ENCODE measurements at places on chromosomes 11 and 22.

- DNase-seq: no peak
Observed at GRCh38 chr11:25981998-25982397, 349.9 kb upstream of the ANO3 start.

DNA sequence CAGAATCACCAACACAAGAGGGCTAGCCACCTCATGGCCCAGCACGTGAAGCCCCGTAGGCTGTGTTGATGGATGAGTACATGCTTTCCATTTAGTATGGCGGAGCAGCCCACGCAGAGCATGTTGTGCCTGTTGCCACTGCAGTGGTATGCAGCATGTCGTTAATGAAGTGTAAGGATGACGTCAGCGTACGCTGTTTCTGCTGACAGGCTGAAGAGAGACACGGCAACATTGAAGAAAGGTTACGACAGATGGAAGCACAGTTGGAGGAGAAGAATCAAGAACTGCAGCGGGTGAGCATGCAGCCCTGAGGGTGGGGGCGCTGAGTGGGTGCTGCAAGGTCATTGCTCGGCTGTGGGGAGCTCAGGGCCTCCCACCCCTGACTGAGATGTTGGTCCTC, 62.8 kb downstream of the PPFIA1 start:
- no peak for DNase-seq

GRCh38 chr22:30005213-30005857, 74.9 kb upstream of the HORMAD2 start:
- peak; percentile 29 for DNase-seq

DNA sequence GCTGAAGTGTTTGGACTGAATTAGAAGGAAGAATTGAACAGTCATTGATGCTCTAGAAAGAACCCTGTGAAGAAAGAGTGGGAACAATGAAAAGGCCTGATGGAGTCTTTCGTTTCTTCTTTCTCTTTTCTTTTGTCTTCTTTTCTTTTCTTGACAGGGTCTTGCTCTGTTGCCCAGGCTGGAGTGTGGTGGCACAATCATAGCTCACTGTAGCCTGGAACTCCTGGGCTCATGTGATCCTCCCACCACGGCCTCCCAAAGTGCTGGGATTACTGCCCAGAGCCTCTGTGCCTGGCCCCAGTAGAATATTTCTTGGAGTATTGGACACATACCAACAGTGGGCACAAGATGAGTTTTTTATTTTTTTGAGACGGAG, 1.1 kb downstream of the FEN1 start:
- DNase-seq: no peak

- DNase-seq: no peak
Observed at GRCh38 chr22:46536537-46537224, 739 bp downstream of the CELSR1 start.

GRCh38 chr11:16610738-16611388, 127.6 kb upstream of the C11orf58 start:
- no peak for DNase-seq

DNA sequence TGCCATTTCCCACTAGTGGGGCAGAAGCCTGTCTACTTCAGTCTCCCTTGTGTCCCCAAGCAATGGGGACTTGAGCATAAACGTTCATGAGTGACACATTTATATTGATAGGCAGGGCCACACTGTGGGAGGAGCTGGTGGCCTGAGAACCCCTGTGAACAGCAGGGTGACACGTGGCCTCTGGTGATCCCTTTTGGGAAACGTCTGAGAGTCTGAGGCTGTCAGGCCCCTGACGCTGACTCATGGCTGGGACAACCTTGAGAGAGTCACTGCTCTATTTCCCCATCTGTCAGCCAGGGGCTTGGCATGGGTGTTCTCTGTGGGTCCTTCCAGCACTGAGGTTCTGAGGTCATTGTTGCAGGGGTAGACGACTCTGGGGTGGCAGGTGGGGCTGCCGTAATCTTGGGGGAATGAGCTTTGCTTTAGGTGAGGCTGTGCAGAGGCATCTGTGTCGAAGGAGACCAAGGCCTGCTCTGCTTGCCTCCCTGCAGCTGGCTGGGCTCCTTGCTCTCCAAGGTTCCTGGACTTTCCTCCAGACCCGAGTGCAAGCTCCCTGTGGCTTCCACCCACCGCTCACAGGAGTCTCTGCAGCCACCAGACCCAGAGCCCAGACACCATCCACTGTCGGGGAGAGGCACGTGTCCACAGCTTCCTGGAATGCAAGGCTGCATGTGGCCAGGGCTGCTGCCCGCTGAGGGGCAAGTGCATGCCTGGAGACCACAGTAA, 54.7 kb downstream of the SMIM38 start:
- no peak for DNase-seq

DNA sequence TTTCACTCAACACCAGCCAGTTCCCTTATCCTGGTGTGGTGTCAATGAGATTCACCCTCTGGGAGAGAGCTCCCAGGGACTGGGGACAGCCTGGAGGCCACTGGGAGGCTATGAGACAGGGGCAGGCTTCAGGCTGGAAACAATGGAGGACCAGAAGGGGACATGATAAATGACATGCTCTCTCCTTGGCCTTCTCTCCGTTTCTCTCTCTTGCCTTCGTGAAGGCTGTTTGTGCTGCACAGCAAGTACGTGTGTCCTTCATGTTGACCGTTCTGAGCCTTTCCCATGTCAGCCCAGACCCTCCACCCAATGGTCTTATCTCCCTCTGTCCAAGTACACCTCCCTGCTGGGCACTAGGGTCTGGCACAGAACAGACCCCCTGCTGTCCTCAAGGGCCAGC, 1.6 kb upstream of the LZTR1 start:
- no peak for DNase-seq

DNA sequence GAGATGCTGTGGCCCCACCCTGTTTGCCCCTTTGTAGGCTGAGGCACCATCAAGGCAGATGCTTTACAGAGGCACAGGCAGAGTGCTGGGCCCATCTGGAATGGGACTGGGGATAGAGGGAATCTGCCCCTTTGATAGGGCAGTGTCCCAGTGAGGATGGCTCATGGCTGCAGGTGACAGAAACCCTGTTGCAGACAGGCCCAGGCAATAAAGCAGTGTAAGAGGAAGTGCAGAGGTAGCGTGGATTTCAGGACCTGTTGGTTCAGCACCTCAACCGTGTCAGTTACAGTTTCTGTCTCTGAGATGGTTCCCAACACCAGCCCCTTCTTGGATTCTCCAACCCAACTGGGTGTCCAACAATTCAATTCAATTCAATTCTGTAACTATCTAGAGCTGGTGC, 25.1 kb downstream of the PRDM11 start:
- DNase-seq: no peak

DNA sequence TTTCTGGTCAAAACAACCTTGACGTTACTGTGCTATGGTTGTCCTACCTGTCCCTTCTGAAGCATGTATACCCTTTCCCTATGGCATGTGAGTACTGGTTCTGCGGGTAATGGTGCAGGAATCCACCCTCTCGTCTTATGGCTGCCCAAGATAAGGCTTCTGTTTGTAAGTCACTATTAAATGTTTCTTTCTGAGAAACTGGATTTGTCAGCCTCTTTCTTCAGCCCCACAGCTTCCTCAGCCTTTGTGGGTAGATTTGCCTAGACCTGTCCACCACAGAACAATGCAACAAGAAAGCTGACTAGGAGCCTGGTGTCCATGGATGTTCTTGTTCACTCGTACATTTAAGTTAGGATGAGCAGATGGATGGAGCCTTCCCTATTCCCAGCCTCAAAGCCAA, 14.4 kb downstream of the MMP7 start:
- no peak for DNase-seq

GRCh38 chr11:118859973-118860372, 23.7 kb upstream of the CXCR5 start:
- no peak for DNase-seq

GRCh38 chr11:68030318-68031143, at the start of gene NDUFS8:
Gene NDUFS8 (plus strand): TSS chr11:68030681. CDS start chr11:68032152, 1,471 bp downstream.
- DNase-seq: peak; percentile 97

DNA sequence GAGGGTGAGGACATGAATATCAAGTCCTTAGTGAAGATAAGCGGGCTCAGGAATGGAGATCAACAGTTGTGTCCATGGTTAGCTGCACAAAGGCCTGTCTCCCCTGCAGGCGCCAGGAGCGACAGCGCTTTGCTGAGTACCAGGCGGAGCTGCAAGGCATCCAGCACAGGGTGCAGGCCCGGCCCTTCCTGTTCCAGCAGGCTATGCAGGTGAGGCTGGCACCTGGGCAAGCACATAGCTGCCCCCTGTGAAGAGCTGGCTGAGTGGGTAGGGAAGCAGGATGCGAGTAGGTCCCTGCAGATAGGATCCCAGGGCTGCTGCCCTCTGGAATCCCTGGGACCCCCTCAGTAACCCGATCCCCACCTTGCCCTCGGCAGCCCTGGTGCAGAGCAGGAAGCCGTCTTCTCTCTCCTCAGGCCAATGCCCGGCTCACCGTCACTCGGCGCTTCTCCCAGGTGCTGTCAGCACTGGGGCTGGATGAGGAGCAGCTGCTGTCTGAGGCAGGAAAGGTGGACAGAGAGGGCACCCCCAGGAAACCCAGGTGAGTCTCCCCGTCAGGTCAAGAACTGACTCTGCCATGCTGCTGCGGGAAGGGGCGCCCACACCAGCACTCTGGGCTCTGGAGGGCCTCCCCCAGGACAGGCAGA, 2.6 kb upstream of the SART1 start:
- DNase-seq: no peak

DNA sequence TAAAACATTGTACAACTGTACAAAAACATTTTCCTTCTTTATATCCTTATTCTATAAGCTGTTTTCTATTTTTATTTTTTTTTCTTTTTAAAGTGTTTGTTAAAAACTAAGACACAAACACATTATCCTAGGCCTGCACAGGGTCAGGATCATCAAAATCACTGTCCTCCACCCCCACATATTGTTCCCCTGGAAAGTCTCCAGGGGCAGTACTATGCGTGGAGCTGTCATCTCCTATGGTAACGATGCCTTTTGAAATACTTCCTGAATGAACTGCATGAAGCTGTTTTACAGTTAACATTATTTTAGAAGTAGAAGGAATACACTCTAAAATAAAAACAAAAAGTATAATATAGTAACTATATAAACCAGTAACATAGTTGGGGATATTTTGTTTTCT, 67.2 kb downstream of the ZC3H12C start:
- DNase-seq: no peak

GRCh38 chr11:121291896-121292494, 576 bp upstream of the SC5D start:
- no peak for DNase-seq

DNA sequence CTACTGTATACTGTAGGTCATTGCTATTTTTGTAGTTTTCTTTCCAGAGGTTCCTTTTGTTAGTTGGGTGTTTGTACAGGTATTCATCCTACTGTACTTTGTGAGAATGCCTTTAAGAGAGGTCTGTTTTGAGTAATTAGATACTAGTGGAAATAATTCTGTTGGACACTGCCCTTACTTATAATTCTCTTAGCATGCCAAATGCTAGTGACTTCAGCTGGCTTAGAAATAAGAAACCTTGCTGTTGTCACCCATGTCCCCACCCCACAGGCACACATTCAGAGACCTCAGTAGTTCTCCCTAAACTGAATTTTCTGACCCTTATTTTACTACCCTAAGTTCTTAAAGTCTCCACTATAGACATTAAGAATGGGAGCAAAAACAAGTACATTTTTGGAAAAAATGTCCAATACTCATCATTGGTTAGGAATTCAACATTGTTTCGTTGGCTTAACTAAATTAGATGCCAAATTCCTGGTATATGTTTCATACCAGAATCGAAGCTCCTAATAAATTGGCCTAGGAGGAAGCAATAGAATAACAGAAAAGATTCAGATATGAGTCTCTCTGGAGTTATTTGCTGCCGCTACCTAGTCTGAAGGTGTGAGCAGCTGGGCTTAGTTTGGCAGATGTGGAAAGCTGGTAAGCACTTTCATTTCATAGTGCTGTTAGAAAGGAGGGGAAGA, 28.4 kb downstream of the ZNF143 start:
- DNase-seq: no peak

DNA sequence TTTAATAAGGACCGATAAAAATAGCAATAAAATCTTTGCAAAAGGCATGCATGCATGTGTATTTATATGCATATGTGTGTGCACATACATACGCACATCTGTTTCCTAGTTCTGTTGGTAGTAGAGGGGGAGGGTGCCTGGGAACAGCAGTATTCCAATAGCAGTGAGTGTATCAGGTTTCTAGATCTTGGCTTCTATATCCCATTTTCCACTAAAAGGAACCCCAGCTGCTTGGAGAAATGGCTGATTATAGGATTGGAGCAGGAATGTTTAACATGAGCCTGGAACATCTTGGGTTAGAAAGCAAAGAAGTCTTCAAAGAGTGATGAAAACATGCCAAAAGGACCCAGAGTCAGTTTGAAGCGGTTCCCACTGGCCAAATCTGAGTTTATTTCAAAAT, 21.0 kb downstream of the TNRC6B start:
- DNase-seq: no peak

- DNase-seq: no peak
Observed at GRCh38 chr11:46930089-46930488, 6.5 kb upstream of the CSTPP1 start.

DNA sequence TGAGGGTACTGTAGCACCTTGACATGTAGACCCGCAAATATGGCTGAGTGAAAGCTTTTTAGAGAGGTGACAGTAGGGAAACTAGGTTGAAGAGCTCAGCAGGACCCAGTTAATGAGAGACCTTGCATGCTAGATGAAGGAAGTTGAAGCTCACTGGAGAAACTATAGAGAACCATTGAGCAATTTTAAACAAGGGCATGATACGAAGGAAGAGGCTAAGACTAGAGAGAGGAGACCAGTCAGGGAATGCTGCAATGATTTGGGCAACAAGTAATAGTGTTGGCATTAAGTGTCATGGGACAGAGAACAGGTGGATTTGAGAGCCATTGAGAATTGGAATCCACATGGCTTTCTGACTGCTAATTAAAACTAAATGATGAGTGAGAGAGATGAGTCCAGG, 4.1 kb downstream of the OLFML1 start:
- DNase-seq: no peak

DNA sequence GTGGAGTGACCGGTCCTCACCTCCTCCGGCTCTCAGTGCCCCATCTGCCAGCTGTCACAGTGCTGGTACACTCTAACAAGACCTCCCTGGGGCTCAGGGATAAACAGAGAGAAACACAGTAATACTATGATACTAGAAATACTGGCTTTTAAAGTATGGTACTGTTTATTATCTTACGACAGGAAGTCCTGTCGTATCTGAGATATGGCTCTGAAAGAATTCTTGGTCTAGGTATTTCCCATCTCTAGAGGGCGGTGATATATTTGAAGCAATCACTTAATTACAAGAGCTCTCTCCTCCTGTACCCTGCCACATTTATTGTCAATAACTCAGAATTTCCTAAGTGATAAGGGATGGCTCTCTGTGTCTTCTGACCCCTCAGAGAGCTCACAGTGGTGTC, 119.1 kb downstream of the RRM1 start:
- no peak for DNase-seq

GRCh38 chr22:20064140-20064480, 15.9 kb upstream of the DGCR8 start:
- no peak for DNase-seq

- DNase-seq: no peak
Observed at GRCh38 chr11:19218786-19219460, 17.1 kb upstream of the CSRP3 start.
